Cardiac fibroblast (primary cell): ENCODE measurements at places on chromosomes 5 and 9.

- peak; percentile 36 for DNase-seq
These were observed 44.0 kb upstream of the MAP1B start for GRCh38 chr5:72063219-72063819.

DNA sequence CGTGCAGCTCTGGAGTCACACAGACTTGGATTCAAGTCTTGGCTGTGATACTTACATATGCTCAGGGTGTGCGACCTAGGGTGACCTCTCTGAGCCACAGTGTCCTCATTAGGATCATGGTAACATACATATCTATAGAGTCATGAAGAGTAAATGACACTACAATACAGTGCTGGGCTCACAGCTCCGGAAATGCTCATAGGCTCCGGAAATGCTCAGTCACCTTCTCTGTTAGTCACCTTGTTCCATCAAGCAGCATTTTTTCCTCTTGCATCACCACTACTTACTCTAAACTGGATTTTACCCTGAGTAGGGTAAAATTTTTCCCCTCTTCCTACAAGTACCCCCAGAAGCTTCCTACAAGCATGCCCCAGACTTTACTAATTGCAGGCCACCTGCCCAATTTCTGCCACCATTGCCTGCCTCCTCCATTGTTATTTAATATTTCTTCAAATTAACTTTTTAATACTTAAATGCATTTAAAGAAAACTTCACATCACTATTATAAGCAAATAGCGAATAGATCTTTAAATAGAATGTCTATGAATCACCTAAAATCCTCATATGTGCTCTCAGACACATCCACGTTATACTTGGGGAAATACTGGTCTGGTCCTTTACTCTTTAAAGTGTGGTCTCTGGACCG, 147.6 kb upstream of the SPRY4 start:
- peak; percentile 78 for DNase-seq

DNA sequence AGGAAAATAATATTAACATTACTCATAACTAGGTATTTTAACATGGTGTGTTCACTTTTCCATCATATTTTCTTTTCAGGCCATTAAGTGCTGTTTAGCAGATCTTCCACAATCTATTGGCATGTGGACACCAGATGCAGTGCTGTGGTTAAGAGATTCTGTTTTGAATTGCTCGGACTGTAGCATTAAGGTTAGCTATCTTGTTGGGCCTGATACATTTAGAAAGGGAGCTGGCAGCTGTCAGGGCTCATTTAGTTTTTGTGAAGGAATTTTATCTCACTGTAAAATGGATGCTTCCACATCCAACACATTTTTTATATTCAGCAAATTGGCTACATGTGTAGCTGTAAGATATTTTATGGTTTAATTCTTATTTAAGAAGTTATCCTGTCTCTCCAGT, 20.7 kb upstream of the TMOD1 start:
- DNase-seq = no peak

DNA sequence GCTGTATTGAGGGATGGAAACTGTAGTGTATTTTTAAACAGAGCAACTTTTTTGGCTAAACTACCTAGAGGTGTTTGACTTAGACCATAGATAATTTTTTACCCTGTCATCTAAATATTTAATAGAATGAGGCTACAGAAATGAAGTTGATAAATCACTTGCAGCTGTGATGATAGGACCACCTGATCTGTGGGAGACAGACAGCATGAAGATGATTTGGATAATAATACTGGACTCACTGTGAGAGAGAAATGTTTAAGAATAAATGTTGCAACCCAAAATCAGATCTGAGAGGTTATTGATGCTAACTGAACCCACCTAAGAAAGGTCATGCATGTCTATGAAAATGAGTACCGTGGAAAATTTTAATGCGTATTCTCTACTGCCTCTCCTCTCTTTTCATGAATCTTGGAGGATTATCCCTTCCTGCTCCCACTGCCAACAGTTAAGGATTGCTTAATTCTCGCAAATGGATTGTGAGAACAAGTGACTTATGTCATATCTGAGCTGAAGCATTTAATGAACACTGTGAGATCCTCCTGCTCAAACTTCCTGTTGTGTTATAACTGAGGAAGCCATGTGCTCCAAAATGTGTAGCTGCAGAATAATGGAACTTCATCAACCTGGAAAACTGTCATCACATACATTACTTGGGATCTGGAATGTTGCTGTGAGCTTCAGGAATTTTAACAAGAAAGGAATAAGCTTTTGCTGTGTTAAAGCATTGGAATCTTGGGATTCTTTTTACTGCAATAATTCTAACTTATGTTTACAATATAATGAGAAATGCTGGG, 617.9 kb upstream of the CDH18 start:
- DNase-seq = peak; percentile 9

GRCh38 chr9:126400571-126400970, 73.9 kb downstream of the MVB12B start:
- DNase-seq = no peak

DNA sequence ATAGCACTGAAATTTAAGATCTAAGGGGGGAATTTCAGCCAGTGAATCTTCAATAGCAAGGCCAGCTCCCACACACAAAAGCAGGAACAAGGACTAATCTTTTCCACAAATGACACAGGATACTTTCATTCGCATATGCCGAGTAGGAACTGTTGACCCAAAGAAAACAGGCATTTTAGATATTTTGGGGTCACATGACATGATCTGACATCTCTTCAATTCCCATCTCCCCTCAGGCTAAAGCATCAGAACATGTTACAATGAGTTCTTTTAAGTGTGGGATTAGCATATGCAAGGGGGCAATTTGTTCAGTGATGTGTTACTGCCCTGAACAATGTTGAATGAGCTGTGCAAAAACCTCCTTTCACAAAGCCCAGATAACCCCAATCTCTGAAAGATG, 68.2 kb downstream of the TLE1 start:
- no peak for DNase-seq

GRCh38 chr9:136010176-136010575, 49.0 kb upstream of the UBAC1 start:
- DNase-seq = no peak

DNA sequence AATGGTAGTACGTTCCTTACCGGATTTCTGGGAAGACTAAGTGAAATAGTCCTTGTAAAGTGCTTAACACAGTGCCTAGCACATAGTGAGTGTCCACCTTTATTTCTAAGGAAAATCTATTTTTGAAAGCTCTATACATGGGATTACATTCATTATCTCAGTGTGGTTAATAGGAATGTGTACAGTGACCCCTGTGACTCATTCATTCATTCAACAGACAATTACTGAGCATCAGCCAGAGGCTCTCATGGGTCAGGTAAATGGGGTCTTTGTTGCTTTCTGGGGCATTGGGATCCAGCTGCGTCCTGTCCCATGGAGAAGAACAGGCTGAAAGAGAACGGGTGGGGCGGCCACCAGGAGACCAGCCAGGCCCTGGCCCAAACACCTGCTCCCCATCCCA, 226.2 kb upstream of the TBC1D2 start:
- no peak for DNase-seq

- no peak for DNase-seq
These were observed 113.8 kb upstream of the CDH6 start for GRCh38 chr5:31079668-31080067.

DNA sequence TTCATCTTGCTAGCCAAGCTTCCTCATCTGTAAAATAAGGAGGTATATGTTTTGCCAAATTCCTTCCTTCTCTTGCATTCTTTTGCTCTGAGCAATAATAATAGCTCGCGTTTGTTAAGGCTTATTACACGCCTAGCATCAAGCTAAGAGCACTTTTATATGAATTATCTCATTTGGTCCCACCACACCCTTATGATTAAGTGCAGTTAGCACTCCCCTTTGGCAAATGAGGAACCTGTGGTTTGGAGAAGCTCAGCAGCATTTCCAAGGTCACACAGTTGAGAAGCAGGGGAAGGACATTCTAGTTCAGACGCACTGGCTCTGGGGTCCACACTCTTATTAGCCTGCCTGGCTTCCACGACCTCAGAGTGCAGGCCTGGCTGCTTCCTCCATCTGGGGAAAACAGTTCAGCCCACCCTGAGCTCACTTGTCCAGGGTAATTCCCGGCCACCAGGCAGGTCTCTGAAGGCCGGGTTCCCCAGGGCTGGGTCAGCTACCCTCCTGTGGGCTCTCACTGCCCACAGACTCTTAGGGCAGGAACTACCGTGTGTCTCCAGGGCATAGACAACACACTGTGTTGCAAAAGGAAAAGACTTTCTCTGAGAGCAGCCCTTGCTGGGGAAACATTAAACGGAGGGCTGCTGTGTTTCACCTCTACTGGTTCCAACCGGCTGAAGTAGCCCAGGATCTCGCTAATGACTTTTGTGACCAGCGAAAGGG, 9.9 kb upstream of the FBP1 start:
- DNase-seq = peak; percentile 76

DNA sequence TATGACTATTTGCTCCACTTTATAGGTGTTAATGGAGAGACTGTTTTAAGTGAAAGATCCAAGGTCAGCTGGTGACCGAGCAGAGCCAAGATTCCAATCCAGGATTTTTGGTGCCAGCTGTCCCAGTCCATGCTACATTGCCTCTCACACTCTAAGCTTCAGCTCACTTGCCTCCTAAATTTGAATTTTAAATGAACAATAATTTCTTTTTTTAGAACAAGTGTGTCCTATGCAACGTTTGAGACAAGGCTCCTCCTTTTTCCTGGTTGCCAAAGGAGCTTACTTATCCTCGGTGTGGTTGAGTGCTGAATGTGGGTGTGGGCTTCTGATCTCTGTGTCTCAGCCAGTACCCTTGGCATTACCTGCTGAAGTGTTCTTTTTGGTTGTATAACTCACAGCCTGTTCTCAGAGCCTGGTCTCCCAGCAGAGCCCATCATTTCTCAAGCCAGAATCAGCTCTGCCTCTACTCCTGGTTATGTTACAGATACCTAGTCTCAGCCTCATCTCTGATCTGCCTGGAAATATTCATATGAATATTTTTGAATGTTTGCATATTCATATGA, 4.0 kb upstream of the PRRC1 start:
- DNase-seq = no peak

DNA sequence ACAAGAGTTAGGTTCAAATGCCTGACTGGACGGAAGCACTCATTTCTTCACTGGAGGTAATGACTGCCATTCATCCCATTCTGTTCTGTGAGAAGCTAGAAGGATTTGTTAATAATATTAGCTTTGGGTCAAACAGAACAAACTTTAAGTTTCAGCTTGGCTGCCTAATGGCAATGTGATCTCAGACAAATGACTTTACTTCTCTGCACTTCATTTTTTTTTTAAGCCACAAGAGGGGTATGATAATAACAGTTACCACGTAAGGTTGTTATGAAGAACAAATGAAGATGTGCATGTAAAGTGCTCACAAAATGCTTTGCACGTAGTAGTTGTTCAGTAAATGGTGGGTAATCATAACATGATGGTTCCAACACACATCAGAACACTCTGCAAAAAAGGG, 199.4 kb downstream of the PAPPA start:
- no peak for DNase-seq

GRCh38 chr5:178083922-178084321, 29.4 kb upstream of the N4BP3 start:
- DNase-seq = no peak

GRCh38 chr9:21919377-21920362, 74.5 kb downstream of the CDKN2A start:
- DNase-seq = peak; percentile 82

GRCh38 chr9:132162764-132163456, 1.1 kb downstream of the NTNG2 start:
- DNase-seq = no peak

- DNase-seq = no peak
These were observed 294.3 kb downstream of the EPB41L4A start for GRCh38 chr5:112124788-112125187.

DNA sequence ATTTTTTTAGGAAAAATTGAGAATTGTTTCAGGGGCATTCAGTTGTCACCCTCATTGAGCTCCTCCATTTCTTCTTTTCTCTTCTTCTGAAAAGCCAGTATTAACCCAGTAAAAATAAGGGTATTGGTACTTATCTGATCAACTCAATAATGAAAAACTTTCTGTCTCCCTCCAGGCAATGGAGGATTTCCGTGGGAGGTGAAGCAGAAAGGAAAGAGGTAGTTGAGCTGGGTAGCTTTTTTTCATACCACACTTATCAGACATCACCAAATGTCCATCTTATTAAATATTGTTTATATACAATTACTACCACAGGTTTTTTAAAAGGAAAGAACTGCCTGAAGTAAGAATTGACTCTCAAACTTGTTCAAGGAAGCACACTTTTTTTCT, 731.1 kb upstream of the ZNF608 start:
- DNase-seq = no peak

DNA sequence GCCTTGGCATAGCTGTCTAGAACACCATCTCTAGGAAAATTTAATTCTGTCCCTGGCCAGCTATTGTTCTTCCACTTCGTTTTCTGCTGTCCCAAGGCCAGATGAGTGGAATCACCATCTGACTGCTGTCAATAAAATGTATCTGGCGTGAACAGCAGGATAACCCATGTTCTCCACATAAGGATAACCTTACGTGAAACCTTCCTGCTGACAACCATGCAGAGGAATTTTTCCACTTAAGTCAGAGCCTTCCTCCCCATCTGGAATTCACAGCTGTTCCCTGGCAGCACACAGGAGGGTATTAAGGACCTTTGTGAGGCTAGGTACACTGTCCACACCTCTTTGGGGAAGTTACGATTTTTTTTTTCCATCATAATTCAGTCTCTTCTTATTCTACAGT, 28.6 kb downstream of the RNF44 start:
- peak; percentile 18 for DNase-seq

- no peak for DNase-seq
These were observed 40.0 kb downstream of the PIK3R1 start for GRCh38 chr5:68255305-68256120.

DNA sequence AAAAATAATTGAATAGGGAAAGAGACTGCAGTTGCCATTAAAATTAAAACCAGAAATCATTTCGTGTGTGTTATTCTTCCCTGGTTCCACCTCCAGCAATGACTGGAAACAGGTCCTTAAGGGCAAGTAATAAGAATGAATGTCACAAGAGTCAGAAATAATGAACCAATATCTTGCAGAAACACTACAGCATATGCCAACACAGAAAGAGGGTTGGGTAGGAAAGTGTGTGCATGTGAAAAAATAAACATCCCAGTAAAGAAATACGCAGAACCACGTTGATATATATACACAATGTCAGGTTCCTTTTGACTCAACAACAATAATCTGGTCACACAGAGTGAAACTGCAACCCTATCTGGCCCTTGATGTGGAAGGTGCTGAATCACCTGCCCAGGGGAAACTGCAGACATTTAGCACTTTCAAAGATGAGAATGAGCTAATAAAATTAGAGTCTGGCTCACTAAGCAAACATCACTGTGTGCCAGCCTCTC, 15.0 kb downstream of the HMHB1 start:
- no peak for DNase-seq

DNA sequence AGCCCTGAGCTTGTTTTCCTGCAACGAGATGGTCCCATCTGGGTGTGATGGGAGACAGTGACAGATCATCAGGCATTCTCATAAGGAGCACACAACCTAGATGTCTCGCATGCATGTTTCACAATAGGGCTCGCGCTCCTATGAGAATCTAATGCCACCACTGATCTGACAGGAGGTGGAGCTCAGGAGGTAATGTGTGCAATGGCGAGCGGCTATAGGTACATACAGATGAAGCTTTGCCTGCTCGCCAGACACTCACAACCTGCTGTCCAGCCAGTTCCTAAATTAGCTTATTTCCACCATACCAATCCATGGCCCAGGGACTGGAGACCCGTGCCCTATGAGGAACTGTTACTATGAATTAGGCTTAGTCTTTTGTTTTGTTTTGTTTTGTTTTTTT, 55.3 kb upstream of the SLC30A5 start:
- DNase-seq = no peak
